ENCODE measurements at places on chromosomes 11 and 22.

DNA sequence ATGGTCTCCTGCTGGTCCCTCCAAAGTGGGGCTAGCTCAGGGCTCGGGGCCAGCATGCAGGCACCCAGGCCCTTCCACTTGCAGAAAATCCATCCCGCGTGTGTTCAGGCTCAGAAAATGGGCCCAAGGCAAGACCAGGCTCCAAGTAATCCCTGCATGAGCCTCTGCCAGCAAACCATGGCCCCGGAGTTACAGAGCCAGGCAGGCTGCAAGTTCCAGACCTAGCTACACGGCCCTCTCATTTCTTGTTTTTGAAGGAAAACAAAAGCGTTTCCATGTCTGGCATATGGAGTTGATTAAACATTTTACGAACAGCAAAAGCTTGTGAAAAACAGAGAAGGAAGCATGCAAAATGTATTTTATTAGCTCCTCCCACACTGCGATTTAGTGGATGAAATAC is 29.7 kb downstream of the KIAA0930 start:
- no peak for DNase-seq

GRCh38 chr11:12754582-12755234 is 80.5 kb downstream of the TEAD1 start:
- DNase-seq = no peak

DNA sequence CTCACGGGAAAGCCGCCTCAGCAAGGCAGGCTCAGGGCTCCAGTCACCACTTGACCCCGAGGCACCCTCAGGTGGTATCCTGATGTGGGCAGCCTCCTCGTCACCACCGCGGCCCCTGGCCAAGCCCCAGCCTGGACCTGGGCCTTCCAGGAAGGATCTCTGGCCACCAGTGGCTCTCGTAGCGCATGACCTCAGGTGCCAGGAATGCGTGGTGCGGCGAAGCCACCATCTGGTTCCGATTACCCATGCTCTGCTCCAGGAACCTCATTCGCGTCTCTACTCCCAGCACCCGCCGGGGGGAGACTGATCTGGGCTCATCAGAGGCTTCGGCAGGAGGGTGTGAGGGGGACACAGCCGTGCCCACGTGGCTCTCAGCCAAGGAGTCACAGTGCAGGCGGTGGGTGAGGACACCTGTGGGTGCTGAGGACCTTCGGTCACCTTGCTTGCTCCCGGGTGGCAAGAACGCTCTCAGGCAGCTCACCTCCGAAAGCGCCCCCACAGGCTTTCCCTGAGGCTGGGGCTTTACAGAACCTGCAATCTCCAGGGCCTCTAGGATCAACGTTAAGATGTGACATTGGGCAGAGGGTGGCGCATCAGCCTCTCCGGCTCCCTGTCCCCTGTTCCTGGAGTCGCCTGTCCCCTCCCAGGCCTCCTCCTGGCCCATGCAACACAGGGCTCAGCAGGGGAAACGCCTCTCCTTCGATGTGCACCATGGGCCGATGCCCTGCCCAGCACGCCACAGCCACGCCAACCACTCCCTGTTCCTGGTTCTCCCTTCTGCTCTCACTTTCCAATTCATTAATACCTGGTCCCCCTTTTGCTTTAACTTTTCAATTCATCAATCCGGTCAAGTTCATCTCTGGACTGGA is 39.0 kb downstream of the TBX1 start:
- no peak for DNase-seq

- no peak for DNase-seq
These were observed 34.5 kb downstream of the RTN4R start for GRCh38 chr22:20233351-20234313.

DNA sequence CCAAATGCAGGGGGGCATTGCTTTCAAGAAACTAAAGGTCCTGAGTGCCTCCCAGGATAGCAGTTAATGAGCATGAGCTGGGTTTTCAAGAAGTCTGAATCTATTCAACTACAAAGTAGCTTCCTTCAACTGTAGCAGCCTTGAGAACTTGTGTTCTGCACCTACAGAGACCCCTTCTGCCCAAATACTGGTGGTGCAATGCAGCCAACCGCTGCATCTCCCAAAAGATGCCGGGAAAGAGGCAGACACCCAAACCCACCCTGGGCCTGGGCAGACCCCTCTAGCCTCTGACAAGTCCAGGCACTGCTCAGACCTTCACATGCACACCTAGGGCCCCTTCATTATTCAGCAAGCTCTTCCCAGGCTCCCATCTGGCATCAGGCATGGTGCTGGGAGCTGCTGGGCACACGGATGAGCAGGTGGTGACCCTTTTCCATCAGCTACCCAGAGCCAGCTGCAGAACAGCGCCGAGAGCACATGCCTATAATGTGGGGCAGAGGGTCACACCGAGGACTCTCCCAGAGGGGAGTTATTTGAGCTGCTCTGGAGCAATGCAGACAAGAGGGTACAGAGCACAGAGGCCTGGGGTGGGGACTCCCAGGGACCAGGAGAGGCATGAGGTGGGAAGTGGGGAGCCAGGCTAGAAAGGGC is 44.9 kb upstream of the ETS1 start:
- peak; percentile 60 for DNase-seq

- no peak for DNase-seq
These were observed 34.5 kb downstream of the TPST2 start for GRCh38 chr22:26555478-26555877.

DNA sequence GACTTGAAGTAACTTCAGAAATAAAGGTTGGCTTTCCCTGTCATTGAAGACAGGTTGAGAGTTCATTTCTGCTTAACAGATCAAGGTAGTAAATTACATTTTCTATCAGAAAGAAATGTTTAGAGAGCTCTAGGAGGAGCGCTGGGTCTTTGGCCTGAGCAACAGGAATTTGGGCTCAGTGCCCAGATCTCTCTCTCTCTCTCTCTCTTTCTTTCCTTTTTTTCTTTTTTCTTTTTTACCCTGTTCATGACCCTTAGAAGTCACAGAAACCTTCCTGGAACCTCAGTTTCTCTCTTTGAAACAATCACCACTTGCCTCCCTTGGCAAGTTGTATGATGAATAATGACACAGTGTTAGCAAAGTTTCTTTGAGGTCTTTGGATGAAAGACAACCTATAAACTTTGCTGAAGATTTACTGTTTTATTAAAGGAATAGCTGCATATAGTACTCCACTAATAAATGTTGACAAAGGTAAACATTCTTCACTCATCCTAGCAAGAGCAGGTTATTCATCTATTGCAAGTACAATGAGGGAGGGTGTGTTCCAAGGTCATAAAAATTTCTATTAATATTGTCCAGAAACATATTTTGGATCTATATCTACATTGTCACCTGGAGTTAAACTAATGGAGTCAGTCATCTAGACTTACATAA is 35.5 kb upstream of the RASSF10 start:
- DNase-seq = no peak

- no peak for DNase-seq
These were observed 109.6 kb downstream of the CEP164 start for GRCh38 chr11:117437041-117437790.

GRCh38 chr11:46290598-46291309 is 13.3 kb downstream of the CREB3L1 start:
- DNase-seq = no peak

- no peak for DNase-seq
These were observed 75.7 kb downstream of the PISD start for GRCh38 chr22:31586137-31586920.

Measured in GM13976 (cell line).